Activated T-helper 1 cell treated with anti-CD3 and anti-CD28 coated beads, Interleukin-2, amount 50 U/mL, for 16 hours (primary cell): ENCODE measurements at places on chromosomes 7 and 10.

DNA sequence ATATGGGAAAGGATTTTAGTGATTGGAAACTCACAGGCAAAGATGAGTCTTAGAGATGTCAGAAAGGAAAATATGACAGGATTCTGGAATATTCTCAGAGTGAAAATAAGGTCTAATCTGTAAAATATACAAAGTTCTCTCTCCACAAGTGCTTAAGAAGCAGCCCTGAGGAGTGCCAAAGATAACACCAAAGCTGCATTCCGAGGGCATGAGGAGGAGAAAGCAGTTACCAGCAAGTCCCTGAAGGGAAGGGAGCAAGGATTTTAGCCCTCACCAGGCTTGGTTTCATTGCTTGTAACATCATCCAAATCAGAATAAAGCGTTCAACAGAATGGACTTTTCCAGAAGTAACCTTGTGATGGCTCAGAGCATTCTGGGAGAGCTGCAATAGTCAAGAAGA lies 31.4 kb upstream of the DLX6 start:
- DNase-seq = no peak

- DNase-seq = no peak
Measured at GRCh38 chr7:127892488-127893314, 138.5 kb downstream of the LRRC4 start.

DNA sequence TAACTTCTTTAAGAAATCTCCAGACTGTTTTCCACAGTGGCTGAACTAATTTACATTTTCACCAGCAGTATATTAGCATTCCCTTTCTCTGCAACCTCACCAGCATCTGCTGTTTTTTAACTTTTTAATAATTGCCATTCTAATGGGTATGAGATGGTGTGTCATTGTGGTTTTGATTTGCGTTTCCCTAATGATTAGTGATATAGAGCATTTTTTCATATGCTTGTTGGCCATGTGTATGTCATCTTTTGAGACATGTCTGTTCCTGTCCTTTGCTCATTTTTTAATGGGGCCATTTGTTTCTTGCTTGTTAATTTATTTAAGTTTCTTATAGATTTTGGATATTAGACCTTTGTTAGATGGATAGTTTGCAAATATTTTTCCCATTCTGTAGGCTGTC lies 68.8 kb downstream of the SLC39A12 start:
- no peak for DNase-seq

DNA sequence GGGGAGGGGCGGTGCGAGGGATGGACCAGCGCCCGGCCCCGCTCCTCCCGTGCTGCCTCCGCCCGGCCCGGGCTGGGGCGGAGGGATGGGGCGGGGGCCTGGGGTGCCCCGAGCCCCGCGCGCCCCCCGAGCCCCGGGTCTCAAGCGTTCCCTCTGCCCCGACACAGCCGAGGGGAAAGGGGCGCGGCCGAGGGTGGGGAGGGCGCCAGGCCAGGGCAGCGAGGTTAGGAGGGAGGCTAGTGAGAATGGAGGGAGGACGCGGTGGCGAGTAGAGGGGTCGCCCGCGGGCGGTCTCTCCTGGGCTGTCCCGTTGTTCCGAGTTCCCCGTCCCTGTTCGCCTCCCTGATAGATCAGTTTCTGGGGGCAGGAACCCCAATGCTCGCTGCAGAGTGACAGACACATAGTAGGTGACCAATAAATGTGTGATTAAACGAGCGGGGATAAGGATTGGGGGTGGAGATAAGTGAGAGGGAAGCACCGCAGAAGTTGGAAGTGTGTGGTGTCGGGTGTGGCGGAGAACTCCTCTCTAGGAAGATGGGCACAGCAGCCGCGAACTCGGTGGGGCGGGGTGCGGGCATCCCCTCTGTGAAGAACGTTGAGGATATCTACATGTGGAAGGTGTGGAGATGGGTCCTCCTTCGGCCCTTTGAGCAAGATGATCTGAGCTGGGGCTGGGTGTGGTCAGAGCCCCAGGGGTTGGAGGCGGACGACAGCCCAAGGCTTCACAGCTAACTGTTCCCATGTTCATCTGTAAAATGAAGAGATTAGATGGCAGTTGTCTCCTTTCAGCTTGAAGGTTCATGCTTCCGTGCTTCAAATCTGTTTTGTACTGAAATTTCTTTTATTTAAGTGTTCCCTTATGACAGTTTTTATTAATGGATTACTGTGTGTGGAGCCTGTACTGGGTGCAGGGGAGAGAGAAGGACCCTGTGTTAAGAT lies 580 bp downstream of the ZNF775 start:
- no peak for DNase-seq

DNA sequence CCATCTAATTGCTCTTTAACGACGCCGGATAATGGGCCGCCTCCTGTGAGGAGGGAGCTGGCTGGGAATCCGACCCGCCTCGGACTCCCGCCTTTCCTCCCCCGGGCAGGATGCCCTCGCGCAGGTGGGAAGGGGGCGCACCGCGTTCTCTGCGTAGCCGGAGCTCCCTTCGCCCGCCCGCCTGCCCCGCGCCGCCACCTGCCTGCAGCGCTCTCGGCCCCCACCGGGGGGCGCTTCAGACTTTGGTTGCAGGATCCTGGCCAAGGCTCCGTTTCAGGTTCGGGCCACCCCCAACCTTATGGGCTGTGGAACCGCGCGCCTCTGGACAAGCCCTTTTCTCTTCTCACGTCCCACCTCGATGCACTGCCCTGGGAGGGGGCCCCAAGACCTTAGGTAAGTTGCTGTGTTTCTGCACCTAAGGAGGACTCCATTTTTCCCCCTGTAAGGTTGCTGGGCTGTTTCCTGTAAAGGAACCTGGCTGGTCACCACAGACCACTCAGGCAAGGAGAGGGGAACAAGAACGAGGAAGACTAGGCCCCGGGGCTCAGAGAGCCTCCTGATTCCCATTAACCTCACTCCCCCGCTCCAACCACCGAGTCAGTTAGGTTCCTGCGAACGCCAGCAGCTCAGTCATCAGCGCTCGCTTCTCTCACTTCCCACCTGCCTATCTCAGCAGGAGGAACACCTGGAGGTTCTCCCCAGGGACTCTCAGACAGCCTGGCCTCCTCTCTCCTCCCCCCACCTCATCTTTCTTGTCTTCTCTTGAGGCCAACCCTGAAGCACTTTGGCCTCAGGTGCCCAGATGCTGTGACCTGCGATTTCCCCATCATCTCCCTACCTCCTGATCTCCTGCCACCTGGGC lies 11.3 kb upstream of the KAZALD1 start:
- DNase-seq = peak; percentile 71

DNA sequence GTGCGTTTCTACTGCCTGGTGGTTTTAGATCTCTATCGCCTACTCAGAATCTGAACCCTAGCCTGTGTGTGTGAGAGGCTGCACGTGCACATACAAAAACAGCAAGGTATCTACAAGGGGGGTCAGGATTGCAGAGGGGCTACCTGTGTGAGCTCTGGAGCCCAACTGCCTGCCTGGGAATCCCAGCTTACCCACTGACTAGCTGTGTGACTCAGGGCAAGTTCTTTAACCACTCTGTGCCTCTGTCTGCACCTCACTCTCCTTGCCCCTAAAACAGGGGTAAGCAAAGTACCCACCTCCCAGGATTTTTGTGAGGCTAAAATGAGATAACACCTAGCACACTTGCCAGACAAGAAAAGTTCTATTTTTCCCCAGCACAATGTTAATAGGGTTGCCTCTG lies 32.5 kb downstream of the DLG5 start:
- DNase-seq = no peak

GRCh38 chr10:50552771-50553535 lies 70.8 kb downstream of the SGMS1 start:
- no peak for DNase-seq

DNA sequence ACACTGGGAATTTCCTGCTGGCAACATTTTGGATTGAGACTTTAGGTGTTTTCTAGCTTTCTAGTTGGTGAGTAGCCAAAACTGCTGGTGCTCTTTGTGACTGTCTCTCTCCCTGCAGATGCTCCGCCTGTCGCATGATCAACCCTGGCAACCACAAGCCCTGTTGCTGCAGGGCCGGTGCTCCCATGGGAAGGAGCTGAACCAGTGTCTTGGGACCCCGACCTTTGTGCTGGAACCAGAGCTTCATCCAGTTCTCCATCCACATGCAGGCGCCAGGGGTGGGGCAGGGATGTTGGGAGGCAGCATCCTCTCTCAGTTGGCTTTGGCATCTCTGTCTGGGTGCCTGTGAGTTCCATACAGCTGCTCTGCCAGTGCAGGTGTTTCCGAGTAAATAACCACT lies 306.2 kb upstream of the MKI67 start:
- DNase-seq = no peak
